Neural crest cell (in vitro differentiated cells): ENCODE measurements at places on chromosomes 4 and X.

DNA sequence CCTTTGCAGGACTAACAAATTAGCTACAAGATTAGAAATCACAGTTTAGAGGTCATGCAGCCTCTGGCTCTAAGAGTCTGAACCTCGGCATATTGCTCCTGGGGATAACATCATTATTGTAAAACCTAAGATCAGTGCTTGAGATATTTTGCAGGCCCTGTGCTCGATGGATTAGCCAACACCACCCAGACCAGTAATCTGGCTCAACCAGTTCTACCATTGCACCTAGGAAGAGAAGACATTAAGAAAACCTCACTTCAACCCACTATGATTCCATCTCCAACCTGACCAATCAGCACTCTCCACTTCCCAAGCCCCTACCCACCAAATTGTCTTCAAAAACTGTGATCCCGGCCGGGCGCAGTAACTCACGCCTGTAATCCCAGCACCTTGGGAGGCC is 43.6 kb downstream of the WFS1 start:
- no peak for DNase-seq
- H3K4me3 ChIP-seq: no peak overlapping the region
- no peak overlapping the region for H3K27ac ChIP-seq

DNA sequence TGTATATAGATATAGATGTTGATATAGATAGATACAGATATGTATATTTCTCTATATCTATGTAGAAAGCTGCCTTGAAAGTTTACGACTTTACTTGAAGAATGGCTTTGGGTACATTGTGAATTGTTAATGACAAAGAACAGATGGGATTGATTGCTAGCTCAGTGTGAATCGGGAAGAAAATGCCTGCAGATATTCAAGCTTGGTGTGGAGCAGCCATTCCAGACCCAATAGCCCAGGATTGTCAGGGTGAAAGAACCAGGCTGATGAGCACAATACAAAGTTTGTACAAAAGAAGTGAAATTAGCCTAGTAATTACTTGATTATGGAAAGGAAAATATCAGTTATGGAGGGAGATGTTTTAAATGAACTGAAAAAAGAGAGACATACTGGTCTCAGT is 946.2 kb downstream of the STPG2 start:
- H3K4me1 ChIP-seq: no peaks in the 10 kb centered on the region
- H3K4me3 ChIP-seq: no peak overlapping the region
- no peaks in the 10 kb centered on the region for H3K36me3 ChIP-seq
- no peaks in the 10 kb centered on the region for H3K27me3 ChIP-seq
- DNase-seq: no peak

GRCh38 chr4:176241703-176242102 is 27.3 kb downstream of the ASB5 start:
- DNase-seq: no peak
- no peaks in the 10 kb centered on the region for H3K4me1 ChIP-seq
- no peak overlapping the region for H3K4me3 ChIP-seq
- no peak overlapping the region for H3K27ac ChIP-seq

GRCh38 chr4:5018096-5018495 is 1.2 kb downstream of the CYTL1 start:
- H3K36me3 ChIP-seq: no peaks in the 10 kb centered on the region
- H3K4me3 ChIP-seq: peak overlapping the region; percentile 28
- DNase-seq: no peak
- peaks cover 5% of the 10 kb centered on the region for H3K4me1 ChIP-seq
- H3K27ac ChIP-seq: no peak overlapping the region

DNA sequence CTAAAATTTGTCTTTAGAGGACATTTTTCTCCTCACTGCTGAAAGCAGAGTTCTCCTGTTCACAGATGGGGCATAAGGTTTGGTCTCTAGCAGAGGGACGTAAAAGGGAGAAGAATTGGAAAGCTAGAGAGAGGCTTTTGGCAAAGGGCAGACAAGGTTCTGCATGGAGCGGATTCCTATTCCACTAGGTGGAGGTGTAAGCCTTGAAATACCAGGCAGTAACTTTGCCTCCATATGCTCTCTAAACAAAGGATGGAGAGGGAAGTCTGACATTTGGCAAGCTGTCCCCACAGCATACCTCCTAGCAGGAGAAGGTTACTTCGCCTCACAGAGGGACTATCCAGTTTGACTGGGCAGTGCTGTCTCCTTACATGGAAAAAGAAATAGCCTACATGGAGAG is 174.7 kb downstream of the DACH2 start:
- no peak overlapping the region for H3K4me3 ChIP-seq
- H3K27ac ChIP-seq: no peak overlapping the region
- peaks cover 15% of the 10 kb centered on the region for H3K36me3 ChIP-seq
- DNase-seq: no peak
- H3K27me3 ChIP-seq: no peaks in the 10 kb centered on the region

DNA sequence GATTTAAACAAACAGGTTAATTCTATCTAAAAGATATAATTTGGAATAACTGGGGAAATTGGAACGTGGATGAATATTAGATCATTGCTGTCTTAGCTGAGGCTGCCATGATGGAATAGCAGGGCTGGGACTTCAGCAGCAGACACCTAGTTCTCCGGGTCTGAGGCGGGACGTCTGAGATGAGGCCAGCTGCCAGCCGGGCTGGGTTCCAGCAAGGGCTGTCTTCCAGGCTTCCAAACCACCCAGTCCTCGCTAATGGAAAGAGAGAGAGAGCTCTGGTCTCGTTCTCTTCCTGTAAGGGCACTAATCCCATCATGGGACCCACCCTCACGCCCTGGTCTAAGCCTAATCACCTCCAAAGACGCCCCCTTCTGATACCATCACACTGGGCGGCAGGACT is 85.7 kb downstream of the ADRA2C start:
- H3K27me3 ChIP-seq: peaks cover 65% of the 10 kb centered on the region
- no peak for DNase-seq
- no peaks in the 10 kb centered on the region for H3K36me3 ChIP-seq
- H3K27ac ChIP-seq: no peak overlapping the region

GRCh38 chr4:32824336-32824735 is 2104.2 kb downstream of the PCDH7 start:
- H3K36me3 ChIP-seq: peaks cover 9% of the 10 kb centered on the region
- H3K27ac ChIP-seq: no peak overlapping the region
- H3K4me3 ChIP-seq: no peak overlapping the region
- H3K4me1 ChIP-seq: no peaks in the 10 kb centered on the region
- H3K27me3 ChIP-seq: no peaks in the 10 kb centered on the region

DNA sequence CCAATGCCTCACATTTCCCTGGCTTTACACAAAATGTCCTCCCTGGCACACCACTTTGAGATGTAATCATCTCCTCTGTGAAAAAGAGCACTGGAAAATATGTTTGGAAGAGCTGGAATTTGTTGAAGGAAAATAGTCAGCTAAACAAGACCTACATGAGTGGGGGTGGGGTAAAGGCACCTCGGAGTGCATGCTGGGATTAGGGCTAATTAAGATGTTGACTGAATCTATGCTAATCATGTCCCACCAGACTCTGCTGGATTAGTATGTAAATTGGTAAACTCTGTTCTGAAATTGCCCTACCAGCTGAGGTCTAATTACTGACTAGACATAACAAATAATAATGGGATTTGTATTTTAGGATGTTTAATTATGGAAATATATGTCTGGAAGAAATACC is 46.8 kb upstream of the MID1 start:
- no peak for DNase-seq
- no peak overlapping the region for H3K27ac ChIP-seq
- no peaks in the 10 kb centered on the region for H3K27me3 ChIP-seq
- H3K4me3 ChIP-seq: no peak overlapping the region
- H3K4me1 ChIP-seq: peaks cover 33% of the 10 kb centered on the region

DNA sequence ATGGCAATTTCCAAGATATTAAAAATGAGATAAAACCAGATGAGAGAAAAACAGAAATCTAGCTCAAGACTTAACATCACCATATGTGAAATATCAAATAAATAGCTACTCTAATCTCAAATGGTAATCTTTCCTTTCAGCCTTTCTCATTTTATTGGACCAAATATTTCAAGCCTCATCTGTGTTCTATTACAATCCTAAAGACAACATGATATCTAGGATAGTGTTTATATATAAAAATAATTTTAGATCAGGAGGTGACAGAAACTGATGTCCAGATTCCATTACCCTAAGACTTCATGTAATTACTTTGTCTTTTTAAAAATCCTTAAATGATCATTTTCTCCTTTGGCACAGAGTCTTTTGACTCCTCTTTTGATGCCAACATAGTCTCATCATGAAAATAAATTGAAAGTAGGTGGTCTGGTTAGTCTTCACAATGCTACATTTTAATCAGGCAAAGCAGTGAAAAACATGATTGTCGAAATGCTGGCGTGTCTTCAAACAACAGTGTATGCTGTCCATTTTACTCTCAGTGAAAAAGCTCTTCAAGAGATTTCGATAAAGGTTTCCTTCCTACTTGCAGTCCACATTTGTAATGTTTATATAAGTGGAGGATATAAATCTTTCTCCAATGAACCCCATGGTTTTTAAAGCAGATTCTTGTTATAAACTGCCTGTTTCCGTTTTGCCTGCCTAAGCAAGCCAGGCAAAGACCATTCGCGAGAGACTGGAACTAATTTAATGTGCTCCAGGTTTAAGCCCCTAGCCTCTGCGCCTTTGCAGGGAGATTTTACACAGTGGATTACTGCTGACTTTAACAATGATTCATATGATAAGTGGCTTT is 169.8 kb downstream of the SCFD2 start:
- peaks cover 13% of the 10 kb centered on the region for H3K4me1 ChIP-seq
- DNase-seq: no peak
- H3K27me3 ChIP-seq: no peaks in the 10 kb centered on the region
- H3K36me3 ChIP-seq: no peaks in the 10 kb centered on the region
- no peak overlapping the region for H3K4me3 ChIP-seq

GRCh38 chrX:105460376-105460775 is 239.9 kb upstream of the TEX13A start:
- no peak for DNase-seq
- H3K36me3 ChIP-seq: no peaks in the 10 kb centered on the region
- no peak overlapping the region for H3K27ac ChIP-seq
- no peaks in the 10 kb centered on the region for H3K4me1 ChIP-seq

GRCh38 chr4:115233600-115233999 is 120.2 kb upstream of the NDST4 start:
- no peak overlapping the region for H3K27ac ChIP-seq
- peaks cover 25% of the 10 kb centered on the region for H3K4me1 ChIP-seq
- DNase-seq: no peak
- no peaks in the 10 kb centered on the region for H3K27me3 ChIP-seq
- H3K36me3 ChIP-seq: no peaks in the 10 kb centered on the region

- H3K4me3 ChIP-seq: no peak overlapping the region
- H3K36me3 ChIP-seq: no peaks in the 10 kb centered on the region
- no peak for DNase-seq
- no peaks in the 10 kb centered on the region for H3K4me1 ChIP-seq
- no peak overlapping the region for H3K27ac ChIP-seq
Measured at GRCh38 chrX:15594371-15594770, 6.4 kb downstream of the ACE2 start.

DNA sequence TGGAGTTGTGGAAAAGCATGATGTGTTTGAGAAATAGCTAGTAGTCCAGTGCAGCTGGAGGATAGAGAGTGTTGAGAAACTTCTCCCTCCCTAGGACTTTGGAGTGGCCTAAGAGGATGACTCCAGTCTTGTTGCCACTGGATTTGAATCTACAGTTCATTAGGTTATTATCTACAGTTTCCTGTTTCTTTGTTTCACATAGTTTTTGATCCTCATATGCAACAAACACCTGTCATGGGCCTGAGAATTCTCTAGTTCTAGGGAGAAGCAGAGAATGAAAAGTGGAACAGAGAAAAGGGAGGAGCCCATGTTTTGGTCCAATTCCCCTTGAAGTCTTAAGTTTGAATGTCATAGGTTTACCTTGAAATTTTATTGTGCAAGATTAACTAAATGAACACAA is 73.6 kb upstream of the TBC1D9 start:
- no peak overlapping the region for H3K27ac ChIP-seq
- peaks cover 5% of the 10 kb centered on the region for H3K4me1 ChIP-seq
- no peak for DNase-seq
- no peaks in the 10 kb centered on the region for H3K36me3 ChIP-seq
- H3K4me3 ChIP-seq: no peak overlapping the region
- peaks cover 2% of the 10 kb centered on the region for H3K27me3 ChIP-seq

- H3K4me1 ChIP-seq: peaks cover 48% of the 10 kb centered on the region
- peak; percentile 13 for DNase-seq
- peak overlapping the region; percentile 91 for H3K4me3 ChIP-seq
- H3K27me3 ChIP-seq: peaks cover 11% of the 10 kb centered on the region
Measured at GRCh38 chrX:16870862-16871815, 977 bp upstream of the RBBP7 start.

DNA sequence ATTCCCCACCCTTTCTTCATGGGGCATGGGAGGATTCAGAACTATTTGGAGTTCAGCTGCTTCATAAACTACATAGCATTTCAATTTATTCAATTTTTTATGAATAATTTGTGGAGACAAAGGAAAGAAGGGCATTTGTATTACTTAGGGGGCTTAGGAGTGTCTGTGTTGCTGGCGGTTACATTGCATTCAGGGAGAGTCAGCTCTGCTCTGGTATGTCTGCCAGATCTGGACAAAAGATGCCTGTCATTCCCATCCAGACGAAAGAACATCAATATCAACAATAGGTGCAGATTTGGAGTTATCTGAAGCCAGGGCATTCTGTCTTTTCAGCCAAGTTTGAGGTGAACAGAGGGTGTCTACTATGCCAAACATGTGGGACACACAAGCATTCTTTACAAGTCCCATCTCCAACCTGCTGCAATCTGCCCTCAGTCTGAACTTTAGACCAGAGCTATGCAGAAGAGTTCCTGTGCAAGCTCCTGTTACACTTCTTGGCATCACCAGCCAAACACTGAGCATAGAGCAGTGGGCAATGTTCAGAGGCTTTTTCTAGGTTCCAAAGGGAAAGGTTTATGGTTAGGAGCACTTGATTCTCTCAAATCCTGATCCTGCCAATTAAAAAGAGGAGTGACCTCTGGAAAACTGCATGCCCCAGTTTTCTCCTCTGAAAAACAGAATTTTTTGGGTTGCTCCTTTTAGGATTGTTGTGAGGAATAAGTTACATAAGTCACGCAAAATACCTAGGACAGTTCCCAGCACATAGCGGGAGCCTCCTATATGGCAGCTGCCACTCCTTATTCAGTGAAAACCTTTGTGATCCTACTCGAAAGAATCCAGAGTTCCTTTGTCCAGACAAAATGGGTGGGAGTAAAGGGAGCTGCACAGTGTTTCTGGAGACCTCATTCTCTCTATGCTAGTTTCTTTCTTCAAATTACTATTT is 719.5 kb upstream of the SLIT2 start:
- no peak overlapping the region for H3K27ac ChIP-seq
- H3K4me3 ChIP-seq: no peak overlapping the region
- no peak for DNase-seq
- H3K4me1 ChIP-seq: peaks cover 17% of the 10 kb centered on the region
- H3K27me3 ChIP-seq: no peaks in the 10 kb centered on the region

DNA sequence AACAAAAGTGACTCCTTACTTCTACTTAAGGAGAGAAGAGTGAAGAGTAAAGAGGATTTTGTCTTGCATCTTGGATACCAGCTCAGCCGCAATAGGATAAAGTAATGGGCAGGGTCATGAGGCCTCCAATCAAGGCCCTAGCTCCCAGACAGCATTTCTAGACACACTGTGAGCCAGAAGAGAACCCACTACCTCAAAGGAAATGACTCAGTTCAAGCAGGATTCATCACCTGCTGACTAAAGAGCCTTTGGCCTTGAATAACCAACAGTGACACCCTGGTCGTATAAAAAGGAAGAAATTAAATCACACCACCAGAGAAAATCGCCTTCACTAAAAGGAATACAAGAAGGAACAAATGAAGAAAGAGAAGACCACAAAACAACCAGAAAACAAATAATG is 416.1 kb downstream of the PCDH18 start:
- no peak overlapping the region for H3K4me3 ChIP-seq
- H3K4me1 ChIP-seq: no peaks in the 10 kb centered on the region
- no peak overlapping the region for H3K27ac ChIP-seq
- DNase-seq: no peak
- H3K36me3 ChIP-seq: no peaks in the 10 kb centered on the region
